ENCODE measurements at places on chromosomes 13 and 19. TPM values are rescaled to one million over a fixed set of nuclear protein-coding genes. Genes with fewer than 3 reads are reported as not detected.

Gene PLPP2
- 1.1 TPM for total RNA-seq

Gene PNMA8B
- total RNA-seq, result 0.81 TPM

Gene MOB3A
- 65.4 TPM for total RNA-seq

Gene KCNN1
- total RNA-seq, result under 0.01 TPM

Gene PLD3
- 229 TPM for total RNA-seq

DNA sequence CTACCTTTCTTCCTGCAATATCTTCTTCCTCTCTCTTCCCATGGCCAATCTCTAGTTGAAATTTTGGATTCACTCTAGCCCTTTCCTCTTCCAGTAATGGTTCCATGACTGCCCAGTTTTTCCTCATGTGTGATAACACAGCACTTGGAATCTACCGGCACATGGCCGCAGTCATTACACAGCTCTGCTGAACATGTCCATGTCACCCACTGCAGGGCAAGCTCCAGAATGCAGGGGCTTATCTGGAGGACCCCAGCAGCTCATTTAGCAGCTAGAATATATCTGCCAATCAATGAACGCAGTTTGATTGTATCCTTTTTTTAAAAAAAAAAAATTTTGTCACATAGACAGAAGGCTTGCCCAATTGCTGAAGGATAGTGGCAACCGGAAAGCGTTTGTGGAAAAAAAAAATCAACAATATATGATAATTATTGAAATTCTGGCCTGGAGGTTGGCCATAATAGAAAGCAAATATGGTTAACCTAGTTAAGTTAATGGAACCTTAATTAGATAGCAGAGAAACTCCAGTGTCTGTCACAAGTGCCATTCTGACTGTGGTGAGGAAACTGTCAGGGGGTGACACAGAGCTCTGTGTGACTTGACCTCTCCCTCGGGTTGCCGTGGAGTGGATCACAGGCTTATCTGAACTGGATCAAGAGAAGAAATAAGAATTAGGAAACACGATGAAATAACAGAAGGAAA lies 426.7 kb downstream of the LIG4 start:
- no peak for DNase-seq

DNA sequence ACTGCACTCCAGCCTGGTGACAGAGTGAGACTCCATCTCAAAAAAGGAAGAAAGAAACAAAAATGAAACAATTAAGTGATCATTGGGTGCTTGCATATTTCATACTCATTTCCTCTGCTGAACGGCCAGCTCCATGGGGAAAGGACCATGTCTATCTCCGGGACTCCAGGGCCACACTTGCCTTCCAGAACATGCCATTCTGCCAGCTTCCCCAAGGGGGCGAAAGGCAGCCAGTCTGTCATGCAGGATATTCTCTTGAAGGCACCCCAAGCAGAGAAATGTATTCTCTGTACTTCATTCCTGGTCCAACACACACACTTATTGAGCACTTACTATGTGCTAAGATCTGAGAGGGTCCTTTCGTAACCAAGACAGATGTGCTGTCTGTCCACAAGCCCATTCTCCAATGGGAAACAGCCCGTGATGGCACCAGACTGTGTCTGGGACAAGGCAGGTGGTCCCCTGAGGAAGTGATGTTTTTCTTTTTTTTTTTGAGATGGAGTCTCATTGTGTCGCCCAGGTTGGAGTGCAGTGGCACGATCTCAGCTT lies 10.2 kb upstream of the CARM1 start:
- DNase-seq, result no peak

- no peak for DNase-seq
These were observed 62.8 kb downstream of the FGF9 start for GRCh38 chr13:21733475-21734263.

GRCh38 chr19:44741841-44742329 lies 6.6 kb upstream of the BCL3 start:
- no peak for DNase-seq

All from hematopoietic multipotent progenitor cell (in vitro differentiated cells).